Right hindlimb (tissue), 1 donor: ENCODE measurements at places on chromosomes 3 and 15.

DNA sequence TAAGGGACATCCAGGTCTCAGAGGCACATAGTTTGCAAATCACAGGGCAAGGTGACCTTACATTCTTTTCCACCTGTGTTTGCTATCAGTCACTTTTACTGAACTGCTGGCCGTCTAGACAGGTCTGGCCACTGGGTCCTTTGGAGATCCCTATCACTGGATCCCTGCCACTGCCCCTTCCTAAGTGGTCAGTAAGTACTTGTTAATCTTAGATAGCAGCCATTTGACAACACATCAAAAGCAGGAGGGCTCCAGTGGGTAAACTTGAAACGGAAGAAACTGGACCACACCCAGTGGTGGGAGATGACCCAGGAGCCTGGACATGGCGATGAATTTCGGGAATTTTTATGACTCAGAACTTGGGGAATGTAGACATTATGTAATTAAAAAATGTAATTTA, 28.9 kb upstream of the RASGRP1 start:
- DNase-seq: no peak

DNA sequence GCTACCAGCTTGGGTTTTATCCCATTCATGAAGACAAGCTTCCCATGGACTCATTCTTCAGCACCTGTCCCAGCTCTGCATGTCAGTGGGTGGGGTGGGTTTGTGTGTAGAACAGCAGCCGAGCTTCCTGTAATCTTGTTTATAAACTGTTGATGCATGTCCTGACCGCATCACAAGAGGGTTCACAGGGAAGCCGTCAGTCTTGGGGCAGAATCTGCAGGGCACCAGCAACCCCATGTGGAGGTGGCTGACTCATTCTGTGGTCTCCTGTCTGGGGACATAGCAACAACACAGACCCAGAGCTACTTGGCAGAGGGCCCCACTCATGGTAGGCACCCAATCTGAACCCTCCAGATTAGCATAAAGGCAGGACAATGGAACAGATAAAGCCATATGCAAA, 35.6 kb downstream of the DAPK2 start:
- DNase-seq: peak; percentile 28

DNA sequence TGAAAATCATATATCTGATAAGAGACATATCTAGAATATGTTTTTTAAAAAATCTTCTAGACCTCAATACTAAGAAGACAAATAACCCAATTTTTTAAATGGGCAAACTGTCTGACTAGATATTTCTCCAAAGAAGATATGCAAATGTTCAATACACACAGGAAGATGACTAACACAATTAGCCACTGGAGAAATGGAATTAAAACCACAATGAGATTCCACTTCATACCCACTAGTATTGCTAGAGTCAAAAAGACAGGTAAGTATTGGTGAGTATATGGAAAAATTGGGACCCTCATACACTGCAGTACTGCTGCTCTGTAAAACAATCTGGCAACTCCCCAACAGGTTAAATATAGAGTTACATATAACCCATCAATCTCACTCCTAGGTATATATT, 33.1 kb upstream of the TOPAZ1 start:
- no peak for DNase-seq

- no peak for DNase-seq
These were observed 51.8 kb downstream of the NIPA2 start for GRCh38 chr15:22890296-22890695.

GRCh38 chr15:73753250-73754130, at the start of gene INSYN1:
Gene INSYN1 (minus strand): TSS chr15:73753351. CDS start chr15:73751130, 2,221 bp downstream.
- DNase-seq: peak; percentile 67

- peak; percentile 49 for DNase-seq
These were observed 384.1 kb downstream of the PLOD2 start for GRCh38 chr3:145776782-145777408.

DNA sequence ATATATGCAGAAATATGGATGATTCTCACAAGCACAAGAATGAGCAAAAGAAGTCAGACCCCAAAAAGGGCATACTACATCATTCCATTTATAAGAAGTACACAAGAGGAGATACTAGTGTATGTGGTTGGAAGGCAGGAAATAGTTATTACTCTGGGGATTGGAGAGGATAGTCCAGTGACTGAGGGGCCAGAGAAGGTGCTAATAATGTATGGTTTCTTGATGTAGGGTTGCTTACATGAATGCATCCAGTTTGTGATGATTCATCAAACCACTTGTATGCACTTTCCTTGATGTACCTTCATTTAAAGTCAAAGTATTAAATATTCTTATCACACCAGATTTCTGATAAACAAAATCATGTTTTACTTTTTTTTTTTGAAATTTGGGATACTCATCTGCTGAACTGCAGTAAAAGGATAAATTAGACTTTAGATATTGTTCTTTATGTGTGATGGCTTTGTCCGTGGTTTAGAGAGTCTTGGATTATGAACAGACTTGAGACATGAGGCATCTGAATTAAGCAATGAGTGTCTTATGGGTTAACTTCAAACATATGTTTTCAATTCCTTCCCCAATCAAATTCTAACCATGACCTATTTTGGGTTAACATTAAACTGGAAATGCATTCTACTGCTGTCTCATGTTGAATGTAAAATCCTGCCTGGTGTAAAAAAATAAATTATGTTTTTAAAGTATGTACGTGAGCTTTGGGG, 171.2 kb downstream of the SEMA6D start:
- DNase-seq: no peak

- peak; percentile 24 for DNase-seq
These were observed 14.4 kb downstream of the NR2F2 start for GRCh38 chr15:96344706-96345559.

GRCh38 chr3:33798113-33798417, 365 bp upstream of the PDCD6IP start:
- DNase-seq: no peak

GRCh38 chr15:77623755-77624524, 8.8 kb downstream of the LINGO1 start:
- no peak for DNase-seq

DNA sequence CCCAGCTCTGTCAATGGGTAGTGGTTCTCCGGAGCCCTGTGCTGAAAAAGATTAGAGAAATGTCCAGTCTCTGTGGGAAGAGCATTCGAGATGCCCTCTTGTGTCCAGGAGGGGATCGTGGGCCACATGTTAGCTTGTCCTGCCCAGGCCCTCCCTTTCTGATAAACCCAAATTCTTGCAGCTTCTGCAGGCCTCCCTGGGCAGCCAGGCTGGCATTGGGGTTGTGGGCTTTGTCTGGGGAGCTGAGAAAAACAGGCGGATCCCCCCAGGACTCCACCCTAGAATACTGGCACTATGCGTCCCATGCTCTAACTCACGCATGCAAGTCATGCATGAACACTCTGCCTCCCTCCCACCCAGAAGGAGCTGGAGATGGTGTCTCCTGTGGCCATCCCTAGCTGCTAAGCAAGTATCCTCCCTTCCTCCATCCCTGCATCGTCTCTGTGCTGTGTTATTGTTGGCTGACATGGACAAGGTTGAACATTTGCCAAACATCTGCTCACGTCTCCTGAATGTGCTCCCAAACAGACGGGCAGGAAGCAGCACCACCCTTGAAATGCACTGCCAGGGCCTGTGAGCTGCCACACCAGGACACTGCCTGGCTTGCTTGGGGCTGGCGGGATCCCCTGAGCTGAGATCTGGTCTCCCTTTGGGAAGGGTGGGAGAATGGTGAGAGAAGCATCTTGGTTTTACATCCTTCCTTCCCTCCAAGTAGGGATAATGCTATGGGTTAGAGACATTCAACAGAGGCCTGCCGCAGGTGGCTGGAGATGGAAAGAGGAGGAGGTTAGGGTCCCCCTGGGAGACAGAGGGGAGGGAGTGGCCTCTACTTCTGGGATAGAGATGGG, 26.5 kb downstream of the CFAP161 start:
- DNase-seq: peak; percentile 90

DNA sequence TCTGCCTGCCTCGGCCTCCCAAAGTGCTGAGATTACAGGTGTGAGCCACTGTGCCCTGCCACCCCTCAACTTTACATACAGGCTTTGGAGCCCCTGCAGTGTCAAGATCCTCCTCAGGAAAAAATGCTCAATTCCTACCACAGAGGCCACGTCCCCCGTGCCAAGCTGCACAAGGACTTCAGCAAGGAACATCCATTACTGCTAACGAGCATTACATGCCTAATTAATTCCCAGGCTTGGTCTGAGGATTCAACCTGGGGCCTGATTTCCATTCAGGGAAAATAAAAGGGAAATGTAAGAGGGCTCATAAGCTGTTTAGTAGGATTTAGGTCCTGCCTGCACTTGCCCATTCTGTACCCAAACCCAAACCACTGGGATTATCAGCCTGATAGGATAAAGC, 161.4 kb downstream of the RAB11A start:
- no peak for DNase-seq

GRCh38 chr15:40412095-40412759, 6.6 kb downstream of the IVD start:
- DNase-seq: no peak

GRCh38 chr15:78804391-78804792, 6.9 kb downstream of the ADAMTS7 start:
- DNase-seq: no peak

DNA sequence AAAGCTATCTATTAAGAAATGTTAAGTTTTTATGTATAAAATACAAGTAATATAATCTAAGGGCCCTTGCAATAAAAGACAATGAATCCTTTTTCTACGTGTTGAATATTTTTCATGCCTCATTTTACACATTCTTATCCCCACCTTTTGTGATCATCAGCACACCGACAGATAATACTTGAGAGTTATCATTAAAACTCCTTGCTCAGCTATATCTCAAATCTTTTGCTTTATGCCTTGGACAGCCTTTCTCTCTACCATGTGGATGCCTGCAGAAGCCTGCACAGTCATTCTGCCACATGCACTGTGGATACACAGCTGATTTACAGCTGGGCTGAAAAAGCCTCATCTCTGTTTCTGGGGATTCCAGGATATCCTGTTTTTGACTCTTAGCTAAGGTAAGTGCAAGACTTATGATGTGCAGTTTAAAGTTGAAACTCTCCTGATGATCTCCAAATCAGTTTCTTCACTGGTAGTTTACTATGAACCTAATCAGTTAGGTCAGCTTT, 1565.1 kb downstream of the SI start:
- no peak for DNase-seq

- no peak for DNase-seq
These were observed 506.5 kb upstream of the TBL1XR1 start for GRCh38 chr3:177703788-177704187.

DNA sequence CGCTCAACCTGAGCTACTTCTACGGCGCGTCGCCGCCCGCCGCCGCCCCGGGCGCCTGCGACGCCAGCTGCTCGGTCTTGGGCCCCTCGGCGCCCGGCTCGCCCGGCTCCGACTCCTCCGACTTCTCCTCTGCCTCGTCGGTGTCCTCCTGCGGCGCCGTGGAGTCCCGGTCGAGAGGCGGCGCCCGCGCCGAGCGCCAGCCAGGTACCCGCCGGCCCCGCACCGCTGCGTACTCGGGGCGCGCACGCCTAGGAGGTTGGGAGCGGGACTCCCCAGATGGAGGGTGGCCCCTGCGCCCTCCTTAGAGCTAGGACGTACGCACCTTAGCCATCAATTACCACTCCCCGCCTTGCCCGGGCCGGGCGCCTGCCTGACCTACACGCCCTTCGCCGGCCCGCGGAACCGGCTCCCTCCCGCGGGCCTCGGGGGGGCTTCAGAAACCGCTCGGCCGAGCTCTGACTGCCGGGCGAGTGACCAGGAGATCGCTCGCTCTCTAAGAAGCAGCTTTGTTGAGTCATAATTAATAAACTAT, 466 bp downstream of the NFKBIZ start:
- DNase-seq: no peak

DNA sequence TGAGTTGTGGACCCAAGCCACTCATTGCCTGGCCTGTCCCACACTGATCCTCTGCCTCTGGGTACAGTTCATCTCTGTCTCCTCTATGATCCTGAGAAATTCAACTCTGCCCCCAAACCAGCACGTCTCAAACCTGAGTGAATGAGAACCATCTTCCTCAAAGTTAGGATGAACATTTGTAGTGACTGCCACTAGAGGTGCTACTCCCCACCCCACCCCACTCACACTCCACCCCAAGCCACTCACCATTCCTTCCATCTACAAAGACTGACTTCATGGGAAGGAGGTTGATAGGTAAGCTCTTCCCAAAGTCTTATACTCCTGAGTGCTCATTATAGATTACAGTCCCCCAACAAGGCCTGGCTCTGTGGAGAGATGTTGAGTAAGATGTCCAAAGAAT, 43.8 kb downstream of the NEK10 start:
- DNase-seq: no peak

DNA sequence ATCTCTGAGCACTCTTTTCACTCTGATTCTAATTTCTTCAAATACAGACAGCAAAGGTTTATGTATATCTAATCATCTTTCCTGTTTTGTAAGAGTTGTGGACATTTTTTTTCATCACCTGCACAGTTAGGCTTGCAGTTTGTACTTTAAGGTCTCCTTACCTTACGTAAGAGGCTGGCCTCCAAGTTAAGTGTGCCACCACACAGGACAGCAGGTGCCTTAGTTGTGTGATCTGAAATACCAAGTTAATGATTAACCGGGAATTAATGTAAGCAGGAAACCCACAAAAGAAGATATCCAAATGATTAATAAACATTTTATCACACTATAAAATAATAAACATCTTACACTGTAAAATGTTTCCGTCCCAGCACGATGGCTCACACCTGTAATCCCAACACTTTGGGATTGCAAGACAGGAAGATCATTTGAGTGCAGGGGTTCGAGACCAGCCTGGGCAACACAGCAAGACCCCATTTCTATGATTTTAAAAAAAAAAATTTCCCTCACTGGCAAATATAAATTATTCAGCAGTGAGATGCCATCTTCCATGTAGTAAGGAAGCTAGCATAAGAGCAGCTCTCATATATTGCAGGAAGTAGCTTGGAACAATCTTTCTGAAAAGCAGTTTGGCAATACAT, 87.7 kb upstream of the LIMD1 start:
- DNase-seq: no peak

DNA sequence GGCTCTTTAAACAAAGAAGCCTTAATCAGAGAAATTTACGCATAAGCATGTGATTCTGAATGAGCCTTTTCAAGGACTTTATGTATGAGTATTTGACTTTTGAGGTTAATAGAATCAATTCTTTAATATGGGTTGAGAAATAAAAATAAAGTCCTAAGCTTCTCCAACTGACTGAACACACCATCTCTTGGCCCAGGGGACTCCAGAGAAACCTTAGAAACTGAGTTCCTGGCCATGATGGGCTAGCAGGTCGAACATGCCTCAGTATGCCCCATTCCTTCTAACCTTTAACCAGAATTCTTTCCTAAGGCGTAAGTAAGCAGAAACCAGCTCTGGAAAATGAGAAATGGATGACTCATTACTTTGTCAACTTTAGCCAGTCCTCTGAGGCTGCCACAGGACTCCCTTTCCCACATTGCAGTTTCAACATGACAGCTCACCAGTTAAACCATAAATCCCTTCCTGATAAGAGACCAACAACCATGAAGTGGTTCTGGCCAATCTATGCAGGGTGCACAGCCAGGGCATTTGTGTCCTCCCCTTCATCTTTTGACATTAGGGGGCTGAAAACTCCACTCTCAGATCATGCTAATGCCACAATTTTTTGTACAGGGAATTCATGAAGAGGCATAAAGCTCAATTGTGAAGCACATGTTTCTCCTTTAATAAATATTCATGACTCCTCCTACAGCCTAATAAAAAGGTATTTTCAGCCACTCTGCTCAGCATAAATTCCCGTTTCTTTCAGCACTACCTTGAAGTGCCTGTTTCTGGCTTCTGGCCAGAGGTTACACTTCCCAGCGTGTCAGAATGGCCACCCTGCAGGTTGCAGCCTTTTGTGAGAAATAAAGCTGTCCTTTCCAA, 33.3 kb downstream of the TM4SF18 start:
- no peak for DNase-seq

- no peak for DNase-seq
These were observed 11.2 kb upstream of the SUMF1 start for GRCh38 chr3:4478261-4478660.
